ENCODE measurements at places on chromosomes 6 and 20.

DNA sequence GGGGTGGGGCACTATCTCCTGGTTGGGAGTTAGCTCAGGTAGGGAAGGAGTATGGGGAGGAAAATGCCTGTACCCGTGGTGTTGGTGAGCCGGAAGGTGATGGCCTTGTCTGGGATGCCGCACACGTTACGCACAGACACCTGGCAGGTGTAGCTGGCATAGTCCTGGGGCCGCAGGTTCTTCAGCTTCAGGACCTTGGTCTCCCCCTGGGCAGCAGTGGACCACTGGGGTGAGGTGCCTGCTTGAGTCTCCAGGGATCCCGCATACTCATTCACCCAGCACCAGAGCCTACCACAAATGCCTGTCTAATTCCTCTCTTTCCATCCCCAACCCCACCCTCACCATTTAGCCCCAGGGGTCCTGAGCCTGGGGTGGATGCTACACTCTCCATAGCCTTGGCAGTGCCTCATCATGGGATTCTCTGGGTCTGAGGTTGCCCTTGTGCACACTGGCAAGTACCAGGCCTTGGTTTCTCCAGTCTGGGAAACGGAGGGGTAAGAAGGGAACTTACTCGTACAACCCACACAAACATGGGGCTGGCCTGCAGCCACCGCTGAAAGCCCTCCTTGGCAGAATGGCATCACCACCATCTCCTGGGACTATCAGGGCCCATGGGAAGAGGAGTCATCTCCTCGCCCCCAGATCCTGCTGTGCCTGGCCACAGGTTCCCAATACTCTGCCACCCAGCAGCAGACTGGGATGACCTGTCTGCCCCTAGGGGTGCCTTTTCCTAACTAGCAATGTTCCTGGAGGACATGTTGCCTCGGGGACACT is 42.8 kb downstream of the MDGA1 start:
- no peak for DNase-seq

GRCh38 chr20:16955462-16955861 is 207.3 kb downstream of the OTOR start:
- no peak for DNase-seq

- no peak for DNase-seq
Observed at GRCh38 chr20:53330601-53331140, 263.0 kb downstream of the ZNF217 start.

DNA sequence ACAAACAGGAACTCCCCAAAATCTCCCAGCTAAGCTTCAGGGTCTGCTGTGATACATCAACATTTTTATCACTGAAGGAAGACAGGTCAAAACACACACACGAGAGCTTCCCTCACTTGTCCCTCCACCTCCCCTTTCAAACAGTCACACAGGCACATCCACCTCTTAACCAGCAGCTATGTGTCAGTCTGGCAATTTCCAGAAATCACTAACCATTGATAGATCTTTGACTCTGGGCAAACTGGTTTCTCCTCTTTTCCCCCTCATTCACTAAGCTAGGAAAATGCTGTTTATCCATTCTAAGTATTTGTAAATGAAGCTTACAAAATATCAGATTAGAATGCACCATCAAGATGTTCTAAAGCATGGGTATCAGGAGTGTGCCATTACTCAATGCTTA is 87.8 kb downstream of the DCDC2 start:
- DNase-seq, result no peak

GRCh38 chr6:162999575-163000285 is 272.0 kb downstream of the PACRG start:
- no peak for DNase-seq

- DNase-seq, result peak; percentile 38
Observed at GRCh38 chr6:73727114-73727513, 31.1 kb downstream of the CD109 start.

- peak; percentile 43 for DNase-seq
Observed at GRCh38 chr20:1087311-1087905, 31.0 kb upstream of the PSMF1 start.

- DNase-seq, result no peak
Observed at GRCh38 chr6:3139090-3139903, 18.0 kb downstream of the TUBB2A start.

DNA sequence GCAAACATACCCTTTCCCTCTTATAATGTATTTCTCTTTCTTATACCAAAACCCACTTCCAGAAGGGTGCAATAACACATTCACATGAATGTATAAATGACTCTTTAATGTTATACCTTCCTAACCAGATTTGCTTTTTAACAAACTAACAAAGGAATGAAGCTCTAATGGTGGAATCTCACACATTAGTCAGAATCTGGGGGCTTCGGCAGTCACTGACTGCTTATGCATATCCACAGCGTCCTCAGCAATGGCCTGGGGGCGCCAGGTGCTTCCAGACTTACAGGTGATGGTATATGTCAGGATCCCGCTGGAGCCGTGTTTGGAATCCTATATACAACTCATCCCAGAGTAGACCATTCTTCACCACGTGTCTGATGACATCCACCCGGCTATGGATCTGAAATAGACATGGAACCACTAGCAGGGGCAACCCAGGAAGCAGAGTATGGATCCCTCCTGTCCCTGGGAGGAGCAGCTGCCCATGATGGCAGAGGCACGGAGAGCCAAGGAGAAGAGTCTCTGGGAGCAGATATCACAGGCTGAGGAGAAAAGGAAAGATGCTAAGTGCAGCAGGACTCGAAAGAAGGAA is 150.8 kb upstream of the RIPOR2 start:
- no peak for DNase-seq

DNA sequence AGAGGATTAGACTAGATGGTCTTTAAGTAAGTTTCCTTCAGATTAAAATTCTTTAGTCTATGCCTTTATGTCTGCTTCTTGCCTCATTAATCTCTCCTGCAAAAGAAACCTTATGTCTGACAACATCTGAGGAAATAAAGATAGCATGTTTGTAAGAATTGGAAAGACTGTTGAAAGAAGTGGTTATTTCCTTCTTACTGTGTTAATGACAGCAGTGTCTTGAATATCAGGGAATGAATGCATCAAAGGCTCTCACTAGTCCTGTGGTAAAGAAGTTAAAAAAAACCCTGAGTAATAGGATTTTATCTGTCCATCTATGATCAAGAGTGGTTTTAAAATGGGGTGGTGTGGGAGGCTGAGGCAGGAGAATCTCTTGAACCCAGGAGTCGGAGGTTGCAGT is 302.0 kb downstream of the PRL start:
- DNase-seq, result no peak

DNA sequence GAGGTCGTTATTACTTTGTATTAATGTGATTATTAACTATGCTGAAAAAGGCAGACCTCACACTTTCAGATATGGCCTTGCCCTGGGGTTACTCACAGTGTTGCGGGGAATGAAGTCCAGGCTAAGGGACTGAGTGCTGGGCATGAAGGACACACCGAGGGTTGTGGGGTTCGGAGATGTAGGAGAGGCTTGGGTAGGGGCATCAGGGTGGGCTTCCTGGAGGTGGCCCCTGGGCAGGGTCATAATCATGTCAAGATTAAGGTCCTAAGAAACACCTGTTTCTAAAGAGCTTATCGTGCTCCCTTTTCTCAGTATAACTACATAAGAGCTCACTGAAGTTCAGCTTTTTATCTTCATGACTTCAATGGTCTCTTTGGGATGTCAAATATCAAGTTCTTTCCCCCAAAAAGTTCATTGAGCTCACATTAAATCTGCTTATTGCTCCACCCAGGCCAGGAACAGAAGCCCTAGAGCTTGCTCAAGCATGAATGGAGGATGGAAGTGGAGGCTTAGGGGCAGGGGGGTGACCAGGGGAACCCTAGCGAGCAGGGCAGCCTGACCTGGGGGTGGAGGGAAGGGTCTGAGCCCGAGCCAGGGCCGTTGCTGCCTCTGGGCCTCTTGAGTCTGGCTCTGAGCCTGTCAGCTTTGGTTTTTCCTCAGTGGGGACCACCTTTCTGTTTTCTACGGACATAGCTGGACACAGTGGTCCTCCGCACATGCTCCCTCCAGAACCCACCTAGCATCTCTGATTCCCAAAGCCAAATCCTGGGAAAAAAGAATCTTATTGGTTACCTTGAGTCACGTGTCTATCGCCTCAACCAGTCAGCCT is 37.3 kb upstream of the TGM2 start:
- DNase-seq, result no peak

DNA sequence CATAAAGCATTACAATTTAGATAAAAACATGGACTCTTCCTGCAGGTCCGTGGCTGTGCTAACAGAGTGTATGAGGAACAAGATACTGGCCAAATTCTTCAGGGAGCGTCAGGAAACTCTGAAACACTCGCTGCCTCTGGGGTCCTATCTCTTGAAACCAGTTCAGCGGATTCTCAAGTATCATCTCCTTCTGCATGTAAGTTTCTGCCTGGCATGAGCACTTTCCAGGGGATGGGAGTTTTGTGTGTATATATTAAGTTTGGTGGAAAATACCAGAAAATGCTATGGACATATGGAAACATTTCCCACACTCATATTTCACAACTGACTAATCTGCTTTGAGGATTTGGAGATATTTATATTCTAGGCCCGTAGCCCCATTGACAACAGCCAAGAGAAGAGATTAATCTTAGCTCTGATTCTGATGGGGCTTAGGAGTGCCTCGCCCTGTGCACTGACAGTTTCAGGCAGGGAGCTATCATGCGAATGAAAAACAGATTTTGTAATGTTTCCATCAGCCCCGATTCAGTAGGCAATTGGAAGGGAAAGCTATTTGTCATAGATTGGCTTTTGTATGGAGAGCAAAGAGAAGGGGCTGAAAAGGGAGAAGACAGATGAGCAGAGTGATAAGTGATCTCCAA is 64.7 kb upstream of the MTHFD1L start:
- no peak for DNase-seq

- DNase-seq, result no peak
Observed at GRCh38 chr20:2922957-2923356, 49.7 kb downstream of the PTPRA start.

GRCh38 chr20:53767206-53767930 is 173.7 kb upstream of the ZNF217 start:
- DNase-seq, result no peak

GRCh38 chr20:48467622-48468021 is 360.2 kb downstream of the PREX1 start:
- DNase-seq, result peak; percentile 17

DNA sequence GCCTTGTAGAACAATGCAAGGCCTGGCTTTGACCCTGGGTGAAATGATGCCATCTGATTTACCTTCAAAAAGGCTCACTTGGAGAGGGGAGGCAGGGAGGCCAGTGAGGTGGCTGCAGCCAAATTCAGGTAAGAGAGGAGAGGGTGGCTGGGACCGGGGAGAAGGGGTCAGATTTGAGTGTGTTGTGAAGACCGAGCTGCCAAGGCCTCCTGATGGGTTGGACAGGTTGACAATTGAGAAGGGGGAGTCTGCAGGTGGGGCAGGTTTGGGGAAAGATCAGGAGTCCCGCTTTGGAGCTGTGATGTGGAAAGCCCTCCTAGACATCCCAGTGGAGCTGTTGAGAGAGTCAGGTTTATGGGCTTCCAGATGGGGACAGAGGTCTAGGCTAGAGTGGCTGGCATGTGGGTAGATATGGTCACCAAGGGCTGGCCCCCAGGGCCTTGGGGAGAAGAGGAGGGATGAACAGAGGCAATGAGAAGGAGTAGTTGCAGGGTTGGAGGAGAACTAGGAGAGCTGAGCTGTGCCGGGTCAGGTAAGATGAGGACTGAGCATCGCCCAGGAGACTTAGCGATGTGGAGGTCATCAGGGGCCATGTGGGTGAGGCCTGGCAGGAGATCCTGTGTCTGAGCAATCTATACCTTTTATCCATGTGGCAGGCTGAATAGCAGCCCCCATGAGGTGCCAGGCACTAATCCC is 70.5 kb upstream of the TOX2 start:
- DNase-seq, result no peak

DNA sequence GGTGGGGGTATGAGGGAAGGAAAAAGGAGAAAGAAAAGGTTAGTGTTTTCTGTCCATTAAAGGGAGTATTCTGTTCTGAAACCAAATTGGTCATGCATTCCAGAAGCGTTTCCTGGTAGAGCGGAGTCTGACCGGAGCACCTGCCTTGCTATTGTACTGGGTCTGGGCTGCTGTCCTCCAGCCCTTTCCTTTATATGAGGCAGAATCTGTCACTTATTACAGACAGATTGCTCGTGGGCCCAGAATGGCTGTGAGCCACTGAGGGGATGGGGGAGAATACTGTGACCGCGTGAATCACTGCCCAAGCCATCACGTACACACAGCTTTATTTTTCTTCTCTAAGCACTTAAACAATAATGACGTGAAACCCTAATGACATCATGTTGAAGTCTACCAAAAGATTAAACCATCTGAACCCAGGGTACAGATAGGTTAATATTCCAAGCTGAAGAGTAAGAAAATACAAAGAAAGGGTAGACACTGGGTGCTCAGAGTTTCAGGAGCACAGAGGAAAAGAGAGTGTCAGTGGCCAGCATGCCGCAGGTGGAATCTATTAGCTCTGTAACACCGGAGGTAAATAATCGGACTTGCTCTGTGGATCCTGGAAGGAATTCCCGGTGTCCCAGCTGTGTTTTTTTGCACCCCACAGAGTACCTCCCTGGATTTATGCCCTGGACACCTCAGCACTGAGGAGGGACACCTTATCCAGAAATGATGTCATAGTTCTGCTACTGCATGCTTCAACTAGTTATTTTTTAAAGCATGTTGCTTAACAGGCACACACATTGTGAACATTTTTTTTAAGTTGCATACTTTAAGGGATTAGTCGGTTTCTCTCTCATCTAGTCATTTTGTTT is 573.3 kb downstream of the PKHD1 start:
- DNase-seq, result no peak

- no peak for DNase-seq
Observed at GRCh38 chr6:139486476-139486799, 112.0 kb upstream of the CITED2 start.

DNA sequence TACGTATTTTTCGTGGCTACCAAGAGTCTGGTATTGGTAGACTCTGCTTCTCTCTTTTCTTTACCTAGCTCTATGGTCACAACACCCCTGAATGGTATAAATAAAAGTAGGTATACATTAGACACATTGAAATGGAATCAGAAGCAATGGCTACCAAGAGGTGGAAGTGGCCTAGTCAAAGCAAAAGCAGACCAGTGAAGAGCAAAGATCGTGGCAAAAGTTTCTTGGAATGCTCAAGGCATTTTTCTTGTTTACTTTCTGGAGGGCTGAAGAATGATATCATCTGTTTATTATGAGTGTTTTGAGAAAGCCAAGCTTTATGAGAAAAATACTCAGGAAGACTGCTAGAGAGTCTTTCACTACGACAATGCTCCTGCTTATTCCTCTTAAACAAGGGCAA is 28.6 kb upstream of the MOCS1 start:
- no peak for DNase-seq

DNA sequence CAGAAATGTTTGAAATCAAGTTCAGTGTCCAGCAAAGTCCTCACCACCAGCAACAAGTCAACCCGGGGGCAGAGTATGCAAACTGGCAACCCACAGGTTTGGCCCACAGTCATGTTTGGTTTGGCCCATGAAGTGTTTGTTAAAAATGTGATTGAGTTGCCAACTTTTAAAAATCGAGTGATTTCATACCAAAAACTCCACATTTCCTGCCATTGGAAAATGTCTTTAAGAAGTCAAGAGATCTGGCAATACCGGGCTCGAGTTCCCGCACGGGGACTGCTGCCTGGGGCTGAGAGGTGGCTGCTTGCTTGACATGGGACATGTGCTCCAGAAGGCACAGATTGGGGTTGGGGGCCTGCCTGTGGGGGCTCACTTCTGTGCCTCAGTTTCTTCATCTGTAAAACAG is 36.1 kb downstream of the PREX1 start:
- DNase-seq, result no peak

All from activated CD4-positive, alpha-beta T cell treated with anti-CD3 and anti-CD28 coated beads for 48 hours (primary cell).